ENCODE measurements at places on chromosomes 1 and 21.

- DNase-seq, result no peak
Measured at GRCh38 chr1:22578732-22579361, 15.6 kb downstream of the EPHA8 start.

- no peak for DNase-seq
Measured at GRCh38 chr1:209844695-209845407, 17.1 kb downstream of the UTP25 start.

- no peak for DNase-seq
Measured at GRCh38 chr1:11194407-11195176, 5.4 kb downstream of the ANGPTL7 start.

GRCh38 chr21:37372951-37373350, 6.4 kb downstream of the DYRK1A start:
- DNase-seq, result no peak

DNA sequence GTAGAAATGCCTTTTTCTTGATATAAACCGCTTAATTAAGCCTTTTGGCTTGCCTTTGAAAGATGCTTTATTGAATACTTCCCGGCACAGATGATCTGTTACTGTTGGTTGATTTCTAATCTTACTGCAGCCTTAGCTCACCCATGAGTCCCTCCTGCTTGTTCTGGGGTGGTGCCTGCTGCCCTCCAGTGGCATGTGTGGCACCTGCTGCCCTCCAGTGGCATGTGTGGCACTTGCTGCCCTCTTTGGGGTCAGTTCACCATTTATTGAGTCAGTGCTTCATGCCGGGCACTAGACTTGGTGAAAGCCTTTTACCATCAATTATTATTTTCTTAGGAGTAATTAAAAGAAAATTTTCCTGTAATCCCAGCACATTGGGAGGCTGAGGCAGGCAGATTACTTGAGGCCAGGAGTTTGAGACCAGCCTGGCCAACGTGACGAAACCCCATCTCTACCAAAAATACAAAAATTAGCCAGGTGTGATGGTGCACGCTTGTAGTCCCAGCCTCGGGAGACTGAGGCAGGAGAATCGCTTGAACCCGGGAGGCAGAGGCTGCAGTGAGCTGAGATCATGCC, 54.3 kb downstream of the ADARB1 start:
- peak; percentile 55 for DNase-seq
